Stimulated activated CD8-positive, alpha-beta memory T cell treated with anti-CD3 and anti-CD28 coated beads, Interleukin-7, amount 100 ng/mL, for 1 hour (primary cell): ENCODE measurements at places on chromosomes 1 and 21.

GRCh38 chr1:235341334-235341733 lies 13.0 kb downstream of the GGPS1 start:
- no peak for DNase-seq

DNA sequence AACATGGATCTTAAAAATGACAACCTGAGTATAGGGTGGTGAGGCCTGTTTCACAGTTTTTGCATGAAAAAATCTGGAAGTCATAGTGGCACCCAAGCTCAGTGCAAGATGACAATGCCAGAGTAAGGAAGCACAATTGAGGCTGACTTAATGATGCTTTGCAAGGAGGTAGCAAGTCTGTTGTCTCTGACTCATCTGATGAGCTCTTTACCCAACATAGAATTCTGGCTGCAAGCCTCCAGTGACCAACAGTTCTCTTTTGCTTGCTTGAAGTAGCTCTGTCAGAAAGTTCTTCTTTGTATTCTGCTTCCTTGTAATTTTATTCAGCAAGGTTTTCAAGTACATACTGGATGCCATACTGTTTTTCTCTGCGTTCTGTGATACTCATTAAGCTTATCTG lies 117.1 kb downstream of the FOXD2 start:
- DNase-seq, result no peak

- DNase-seq, result no peak
These were observed 30.7 kb downstream of the VASH2 start for GRCh38 chr1:212981025-212981495.

DNA sequence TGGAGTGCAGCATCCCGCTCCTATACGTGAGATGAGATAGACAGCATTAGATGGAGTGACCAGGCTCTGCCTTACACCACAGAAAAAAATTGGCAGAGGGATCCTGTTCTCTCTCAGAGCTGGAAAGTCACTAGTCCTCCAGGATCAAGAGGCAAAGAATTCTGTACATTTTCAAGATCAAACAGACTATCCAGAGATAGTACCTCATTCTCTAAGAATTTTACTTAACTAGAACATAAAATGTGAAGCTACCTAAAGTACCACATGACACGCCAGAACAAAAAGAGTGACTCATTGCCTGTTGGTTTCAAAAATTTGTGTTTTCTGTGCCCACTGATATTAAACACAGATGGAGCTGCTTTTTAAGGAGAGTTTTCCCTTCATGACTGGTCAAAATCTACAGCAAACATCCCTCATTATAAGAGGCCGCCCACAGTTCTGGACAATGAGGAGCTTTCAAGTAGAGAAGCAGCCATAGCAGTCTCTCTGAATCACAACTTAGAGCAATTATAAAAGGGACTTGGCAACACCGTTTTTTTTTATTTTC lies 32.3 kb downstream of the CD160 start:
- no peak for DNase-seq
